Stimulated activated CD8-positive, alpha-beta memory T cell treated with anti-CD3 and anti-CD28 coated beads, Interleukin-7, amount 100 ng/mL, for 1 hour (primary cell): ENCODE measurements at places on chromosomes 2 and 18.

DNA sequence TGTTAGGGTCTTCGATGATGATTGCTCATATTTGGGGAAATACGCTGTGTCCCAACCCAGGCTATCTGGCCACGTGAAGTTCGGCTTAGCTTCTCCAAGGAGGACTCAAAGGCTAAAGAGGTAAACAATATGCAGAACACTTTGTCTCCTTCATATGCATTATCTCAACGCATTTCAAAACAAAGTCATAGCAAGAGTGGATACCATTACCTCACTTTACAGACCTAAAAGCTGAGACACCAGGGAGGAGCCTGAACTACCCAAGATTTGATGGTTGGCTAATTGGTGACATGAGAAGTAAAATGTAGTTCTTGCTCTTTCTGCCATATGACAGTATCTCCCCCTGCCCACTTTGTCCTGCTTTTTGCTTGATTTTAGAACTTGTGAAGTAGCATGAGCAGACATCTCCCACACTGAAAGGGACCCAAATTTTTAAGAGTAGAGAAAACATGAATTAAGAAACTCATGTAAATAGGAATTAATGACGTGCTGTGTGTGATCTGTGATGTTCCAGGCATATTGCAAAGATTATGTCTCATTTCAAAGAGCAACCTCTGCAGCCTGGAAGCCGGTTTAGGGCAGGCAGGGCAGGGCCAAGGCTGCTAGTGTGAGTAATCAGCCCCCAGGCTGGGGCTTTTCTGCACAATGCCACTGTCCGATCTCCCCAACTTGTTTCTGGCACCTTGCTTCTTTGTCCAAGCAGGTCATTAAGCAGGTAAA lies 144.5 kb downstream of the BCL11A start:
- DNase-seq = no peak

GRCh38 chr18:7196421-7196820 lies 34.5 kb upstream of the LRRC30 start:
- DNase-seq = no peak

DNA sequence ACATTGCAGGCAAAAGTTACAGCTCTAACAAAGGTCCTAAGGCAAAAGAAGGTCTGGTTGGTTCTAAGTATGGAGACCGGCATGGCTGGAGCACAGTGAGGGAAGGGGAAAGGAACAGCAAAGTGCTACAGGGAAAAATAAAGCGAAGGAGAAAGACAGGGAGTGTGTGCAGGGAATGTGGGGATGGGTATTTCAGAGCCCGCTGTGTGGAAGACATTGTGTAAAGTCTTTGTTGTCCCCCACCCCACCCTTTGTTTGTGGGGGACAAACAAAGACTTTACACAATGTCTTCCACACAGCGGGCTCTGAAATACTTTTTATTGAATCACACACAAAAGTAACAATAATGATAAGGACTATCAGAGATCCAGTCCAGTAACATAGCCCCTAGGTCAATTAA lies 28.9 kb upstream of the C2orf15 start:
- no peak for DNase-seq

GRCh38 chr2:74327199-74327598 lies 16.0 kb downstream of the SLC4A5 start:
- no peak for DNase-seq

DNA sequence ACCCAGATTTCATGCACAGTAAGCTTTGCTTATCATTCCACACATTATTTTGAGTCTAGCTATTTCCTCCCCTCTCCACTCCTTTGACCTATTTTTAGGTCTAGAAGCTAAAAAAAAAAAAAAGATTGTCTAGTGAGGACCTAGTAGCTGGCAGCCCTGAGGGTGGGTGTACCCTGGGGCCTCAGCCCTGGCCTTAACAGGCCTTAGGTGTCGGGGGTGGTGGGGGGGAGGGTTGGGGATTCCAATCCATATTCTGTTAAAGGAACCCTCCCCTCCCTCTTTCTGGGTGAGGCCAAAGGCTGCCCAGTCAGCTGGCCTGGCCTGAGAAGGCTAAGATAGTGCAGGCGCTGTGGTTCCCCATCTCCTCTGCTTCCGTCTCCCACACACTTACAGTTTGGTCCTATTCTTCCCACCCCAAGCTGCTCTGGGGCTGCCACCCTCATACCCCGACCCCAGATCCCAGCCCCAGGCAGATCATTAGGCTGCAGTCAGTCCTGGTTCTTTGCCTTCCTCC lies 65.5 kb upstream of the HK2 start:
- no peak for DNase-seq

DNA sequence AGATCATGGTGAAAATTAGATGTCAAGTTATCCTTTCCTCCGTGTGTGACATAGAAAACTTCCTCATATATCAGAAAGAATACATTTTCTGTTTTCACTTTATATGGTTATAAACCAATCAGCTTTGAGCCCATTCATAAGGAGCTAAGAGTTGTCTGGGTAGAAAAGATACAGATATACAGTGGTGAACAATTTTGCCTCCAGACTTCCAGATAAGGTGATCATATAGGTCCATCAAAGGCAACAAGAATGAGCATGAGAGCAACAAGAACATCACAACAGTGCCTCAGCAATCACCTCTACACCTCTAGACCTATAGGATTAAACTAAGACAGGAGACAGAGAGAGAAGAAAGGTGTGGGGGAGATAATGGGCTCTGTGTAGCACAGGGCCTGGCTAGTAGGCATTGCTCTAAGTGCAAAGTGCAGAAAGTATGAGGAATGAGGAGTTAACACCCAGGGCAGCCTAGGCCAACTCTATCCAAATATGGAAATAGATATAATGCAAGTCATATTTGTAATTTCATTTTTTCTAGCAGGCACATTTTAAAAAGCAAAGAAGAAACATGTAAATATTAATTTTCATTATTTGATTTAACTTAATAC lies 8.3 kb downstream of the TNP1 start:
- no peak for DNase-seq
